ENCODE measurements at places on chromosomes 7 and 10.

- peak; percentile 95 for DNase-seq
These were observed 32.6 kb downstream of the PDZD8 start for GRCh38 chr10:117342641-117343040.

DNA sequence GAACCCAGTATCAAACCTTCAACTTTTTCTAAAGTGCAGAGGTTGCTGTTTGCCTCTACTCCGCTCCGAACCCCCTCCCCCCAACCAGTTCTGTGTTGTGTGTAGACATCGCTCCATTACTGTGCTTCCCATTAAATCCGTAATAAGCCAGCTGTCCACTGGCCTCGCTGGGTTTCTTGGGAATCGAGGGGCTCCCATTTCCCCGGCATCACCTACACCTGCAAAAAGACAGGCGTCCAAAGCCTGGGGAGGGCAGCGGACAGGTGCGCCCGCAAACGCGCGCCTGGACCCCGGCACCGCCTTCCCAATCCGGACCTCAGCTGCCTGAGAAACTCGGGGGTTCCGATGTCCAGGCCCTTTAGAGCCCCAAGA, 631 bp downstream of the RTKN2 start:
- DNase-seq: no peak

DNA sequence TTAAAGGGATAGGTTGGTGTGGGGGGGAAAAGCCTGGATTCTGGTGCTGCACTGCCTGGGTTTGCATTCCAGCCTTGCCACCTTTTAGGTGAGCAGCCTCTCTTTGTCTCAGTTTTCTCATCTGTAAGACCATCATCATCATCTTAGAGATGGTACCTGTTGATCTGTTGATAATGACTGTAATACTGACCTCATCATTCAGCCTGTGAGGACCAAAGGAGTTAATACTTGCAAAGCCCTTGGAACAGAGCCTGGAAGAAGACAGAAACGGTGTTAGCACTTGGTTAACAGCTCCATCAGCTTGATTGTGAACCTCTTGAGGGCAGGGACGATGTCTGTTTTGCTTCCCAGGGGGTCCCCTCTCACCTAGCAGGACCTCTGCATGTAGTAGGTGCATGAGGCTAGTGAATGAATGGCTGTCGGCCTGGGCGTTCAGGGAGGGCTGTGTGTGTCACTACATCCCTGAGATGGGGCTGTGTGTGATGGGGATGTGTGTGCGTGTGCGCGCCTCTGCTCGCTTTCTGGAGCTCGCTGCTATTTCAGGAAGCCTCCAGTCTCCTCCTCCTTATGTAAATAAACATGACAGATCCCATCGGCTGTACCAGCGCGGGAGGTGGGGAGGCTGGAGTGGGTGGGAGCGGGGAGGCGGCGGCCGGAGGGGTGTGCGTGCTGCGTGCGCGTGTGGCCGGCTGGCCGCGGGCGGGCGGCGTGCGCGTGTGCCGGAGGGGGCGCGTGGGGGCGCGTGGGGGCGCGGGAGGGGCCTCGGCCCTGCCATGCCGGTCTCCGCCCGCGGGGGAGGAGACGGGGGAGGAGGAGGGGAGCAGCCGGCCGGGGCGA, 61.2 kb downstream of the NEURL1 start:
- peak; percentile 71 for DNase-seq

- DNase-seq: no peak
These were observed 43.9 kb downstream of the CUX1 start for GRCh38 chr7:101861218-101861775.

DNA sequence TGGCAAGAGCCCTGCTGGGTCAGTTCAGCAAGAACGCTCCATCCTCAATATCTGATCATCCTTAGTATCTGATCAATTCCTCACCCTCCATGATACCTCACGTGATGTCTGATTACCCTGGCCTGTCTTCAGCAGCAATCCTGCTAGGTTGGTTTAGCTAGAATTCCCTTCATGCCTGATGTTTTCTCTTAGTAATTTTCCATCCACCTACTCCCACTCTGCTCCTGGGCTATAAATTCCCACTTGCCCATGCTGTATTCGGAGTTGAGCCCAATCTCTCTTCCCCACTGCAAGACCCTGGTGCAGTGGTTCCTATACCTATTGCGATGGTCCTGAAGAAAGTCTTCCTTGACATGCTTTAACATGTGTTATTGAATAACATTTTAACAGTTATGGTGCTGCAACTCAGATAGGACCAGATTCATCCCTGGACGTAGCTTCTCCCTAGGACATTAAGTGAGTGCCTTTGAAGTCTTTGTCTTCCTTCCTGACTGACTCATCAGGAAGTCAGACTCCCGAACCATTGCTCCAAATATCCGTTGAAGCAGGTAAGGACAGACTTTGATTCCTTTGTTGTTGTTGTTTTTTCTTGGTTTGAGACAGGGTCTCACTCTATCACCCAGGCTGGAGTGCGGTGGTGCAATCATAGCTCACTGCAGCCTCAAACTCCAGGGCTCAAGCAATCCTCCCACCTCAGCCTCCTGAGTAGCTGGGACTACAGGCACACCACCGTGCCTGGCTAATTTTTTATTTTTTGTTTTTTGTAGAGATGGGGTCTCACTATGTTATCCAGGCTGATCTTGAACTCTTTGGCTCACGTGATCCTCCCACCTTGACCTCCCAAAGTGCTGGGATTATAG, 29.4 kb upstream of the CLDN3 start:
- DNase-seq: no peak

DNA sequence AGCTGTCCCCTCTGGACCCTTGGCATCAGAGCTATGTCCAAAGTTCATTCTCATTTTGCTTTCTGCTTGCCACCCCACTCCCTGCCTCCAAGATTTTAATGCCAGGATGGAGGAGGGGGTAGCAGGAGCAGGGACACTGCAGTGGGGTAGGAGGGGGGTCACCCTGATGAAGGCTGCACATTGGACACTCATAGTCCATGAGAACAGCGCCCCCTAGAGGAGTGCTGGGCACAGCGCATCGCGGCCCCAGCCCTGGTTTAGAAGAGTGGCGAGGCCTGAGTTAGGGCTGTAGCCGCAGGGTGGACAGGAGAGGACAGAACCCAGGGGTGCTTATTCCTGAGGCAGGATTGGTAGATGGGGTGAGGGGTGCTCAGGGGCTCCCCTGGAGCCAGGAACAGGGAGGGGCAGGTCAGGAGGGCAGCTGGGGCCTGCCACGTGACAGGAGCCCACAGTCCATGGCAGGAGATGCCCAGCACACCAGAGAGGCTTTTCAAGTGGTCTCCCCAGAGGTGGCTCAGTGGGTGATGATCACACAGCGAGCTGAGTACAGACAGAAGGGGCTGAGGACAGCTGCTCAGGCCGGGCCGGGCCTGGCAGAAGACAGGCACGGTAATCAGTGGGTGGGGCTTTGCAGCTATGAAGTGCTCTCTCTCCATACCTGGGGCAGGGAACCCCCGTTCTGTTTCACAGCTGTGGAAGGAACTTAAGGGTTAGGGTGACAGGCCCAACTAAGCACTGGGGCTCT, 71.4 kb downstream of the NEURL1 start:
- DNase-seq: no peak

DNA sequence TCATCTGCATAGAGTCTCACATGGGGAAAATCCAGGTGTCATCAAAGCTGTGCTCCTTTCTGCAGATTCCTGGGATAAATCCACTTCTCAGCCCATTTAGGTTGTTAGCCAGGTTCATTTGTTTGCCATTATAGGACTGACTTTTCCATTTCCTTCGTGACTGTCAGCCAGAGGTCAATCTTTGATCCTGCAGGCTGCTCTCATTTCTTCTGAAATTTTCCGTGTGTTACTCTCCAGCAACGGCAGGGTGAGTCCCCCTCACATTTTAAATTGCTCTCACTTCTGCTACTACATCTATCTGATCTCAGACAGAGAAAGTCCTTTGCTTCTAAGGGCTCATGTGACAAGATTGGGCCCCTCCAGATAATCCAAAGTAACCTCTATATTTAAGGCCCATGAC, 150.7 kb upstream of the BET1 start:
- DNase-seq: no peak
